Activated CD4-positive, alpha-beta T cell treated with anti-CD3 and anti-CD28 coated beads, Interleukin-2, amount 10 ng/mL, durations not matched to agents 7 days and 5 days (primary cell): ENCODE measurements at places on chromosomes 4 and X.

DNA sequence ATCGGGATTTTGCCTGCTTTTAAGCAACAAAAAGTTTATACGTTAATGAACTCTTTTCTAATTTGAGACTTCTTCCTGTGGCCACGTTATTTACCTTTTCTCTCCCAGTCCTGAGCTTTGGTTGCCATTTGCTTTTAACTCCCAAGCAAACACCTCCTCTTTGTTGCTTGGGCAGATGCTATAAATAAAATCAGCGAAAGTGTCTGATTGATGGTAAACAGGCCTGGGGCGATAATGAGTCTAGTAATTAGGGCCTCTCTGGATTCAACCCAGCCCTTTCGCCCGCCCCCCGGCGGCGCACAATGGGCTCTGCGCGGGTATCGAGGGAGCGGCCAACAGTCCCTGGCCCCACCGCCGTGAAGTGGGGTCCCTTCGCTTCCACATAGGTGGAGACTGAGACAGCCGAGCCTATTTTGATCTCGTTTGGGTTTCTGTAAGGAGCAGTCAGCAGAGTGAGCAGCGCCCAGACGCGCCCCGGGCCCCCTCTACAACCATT lies 790 bp downstream of the CLGN start:
- no peak for DNase-seq

DNA sequence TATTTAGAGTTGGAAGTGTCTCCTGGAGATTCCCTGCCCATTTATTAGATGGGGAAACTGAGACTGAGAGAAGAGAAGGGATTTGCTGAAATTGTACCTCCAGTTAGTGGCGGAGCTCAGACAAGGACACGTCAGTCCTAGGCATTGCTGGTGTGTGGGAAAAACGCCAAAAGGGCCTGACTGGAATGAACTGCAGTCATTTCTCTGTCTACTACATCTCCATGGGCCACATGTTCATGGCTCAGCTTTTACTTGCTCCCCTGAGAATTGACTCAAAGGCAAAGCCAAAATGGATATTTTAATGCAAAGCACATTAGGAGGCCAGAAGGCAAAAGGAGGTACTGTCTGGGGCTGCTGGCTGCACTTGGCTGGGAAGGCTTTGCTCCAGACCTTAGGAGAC lies 3.9 kb downstream of the TFDP3 start:
- DNase-seq, result no peak

DNA sequence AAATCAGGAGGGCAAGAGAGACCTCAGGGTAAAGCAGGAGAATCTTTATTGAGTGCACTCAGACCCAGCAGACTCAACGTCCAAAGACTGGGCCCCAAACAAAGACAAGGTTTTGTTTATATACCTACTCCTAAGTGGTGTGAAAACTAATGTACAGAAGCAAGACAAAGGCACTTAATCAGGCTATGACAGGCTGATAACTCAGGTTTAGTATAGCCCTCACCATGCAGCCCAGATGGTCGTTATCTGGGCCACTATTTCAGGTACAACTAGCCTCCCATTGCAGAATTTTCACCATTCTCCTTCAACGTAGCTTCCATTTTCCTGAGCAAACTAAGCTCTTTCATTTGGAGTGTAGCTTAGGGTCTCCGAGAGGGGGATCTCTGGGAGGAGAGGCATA lies 36.9 kb downstream of the SULT1E1 start:
- DNase-seq, result no peak

- no peak for DNase-seq
Measured at GRCh38 chrX:16981209-16981608, 34.8 kb downstream of the REPS2 start.

- peak; percentile 14 for DNase-seq
Measured at GRCh38 chrX:137313627-137314026, 252.3 kb upstream of the ZIC3 start.

DNA sequence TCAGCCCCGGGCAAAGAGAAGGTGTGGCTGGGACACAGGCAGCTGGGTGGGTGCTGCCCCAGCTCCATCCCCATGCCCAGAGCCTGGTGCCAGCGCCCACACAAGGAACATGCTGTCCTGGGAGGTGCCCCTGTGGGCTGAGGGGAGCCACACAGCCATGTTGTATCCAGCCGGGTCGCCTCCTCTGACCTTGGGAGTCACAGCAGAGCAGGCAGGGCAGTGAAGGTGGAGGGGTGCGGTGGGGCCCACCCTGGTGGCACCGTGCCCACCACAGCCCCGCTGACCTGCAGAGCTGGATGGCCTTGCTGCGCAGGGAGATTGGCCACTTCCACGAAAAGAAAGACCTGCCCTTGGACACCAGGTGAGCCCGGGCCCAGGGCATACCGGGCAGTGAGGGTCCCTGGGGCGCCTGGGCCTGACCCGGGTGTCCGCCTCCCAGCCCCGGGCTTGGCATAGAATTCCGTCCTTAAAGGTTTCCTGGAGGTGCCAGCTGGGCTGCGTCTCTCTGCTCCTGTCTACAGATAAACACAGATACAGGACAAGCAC lies 18.7 kb upstream of the ADD1 start:
- DNase-seq, result no peak

DNA sequence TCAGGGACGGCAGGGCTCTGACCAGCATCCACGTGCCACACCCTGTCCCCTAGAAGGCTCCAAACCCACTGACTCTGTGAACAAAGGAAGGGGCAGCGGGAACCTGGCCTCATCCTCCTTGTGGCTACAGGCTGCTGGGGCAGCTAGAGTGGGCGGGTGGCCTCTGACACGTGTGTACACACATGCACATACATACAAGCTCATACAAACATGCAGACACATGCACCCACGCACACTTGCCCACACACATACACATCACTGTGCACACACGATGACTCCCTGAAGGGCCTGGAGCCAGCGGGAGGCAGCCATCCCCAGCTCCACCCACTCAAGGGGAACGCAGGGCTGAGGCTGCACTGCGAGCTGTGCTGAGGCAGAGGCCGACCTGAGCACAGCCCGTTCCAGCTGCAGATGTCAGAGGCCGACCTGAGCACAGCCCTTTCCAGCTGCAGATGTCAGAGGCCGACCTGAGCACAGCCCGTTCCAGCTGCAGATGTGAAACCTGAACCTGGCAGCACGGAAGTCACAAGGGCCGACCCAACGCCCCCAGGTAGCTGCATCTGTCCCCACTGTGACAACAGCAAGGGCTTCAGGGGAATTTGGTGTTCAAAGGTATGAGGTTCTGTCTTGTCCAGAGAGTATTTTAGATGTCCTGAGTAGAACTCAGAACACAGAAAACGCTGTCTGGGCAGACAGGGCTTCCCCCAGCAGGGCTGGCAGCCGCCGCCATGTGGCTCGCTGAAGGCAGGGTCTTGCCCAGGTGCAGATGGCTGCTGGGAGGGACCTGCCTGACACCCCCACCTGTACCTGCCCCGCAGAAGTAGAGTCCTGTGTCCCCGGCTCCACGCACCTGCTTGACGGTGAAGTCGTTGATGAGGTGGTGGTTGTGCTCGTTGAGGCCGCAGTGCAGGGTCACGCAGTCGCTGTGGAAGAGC lies 33.5 kb downstream of the CTBP1 start:
- no peak for DNase-seq
